ENCODE measurements at places on chromosomes 5 and 9. TPM values are rescaled to one million over a fixed set of nuclear protein-coding genes. Genes with fewer than 3 reads are reported as not detected.

DNA sequence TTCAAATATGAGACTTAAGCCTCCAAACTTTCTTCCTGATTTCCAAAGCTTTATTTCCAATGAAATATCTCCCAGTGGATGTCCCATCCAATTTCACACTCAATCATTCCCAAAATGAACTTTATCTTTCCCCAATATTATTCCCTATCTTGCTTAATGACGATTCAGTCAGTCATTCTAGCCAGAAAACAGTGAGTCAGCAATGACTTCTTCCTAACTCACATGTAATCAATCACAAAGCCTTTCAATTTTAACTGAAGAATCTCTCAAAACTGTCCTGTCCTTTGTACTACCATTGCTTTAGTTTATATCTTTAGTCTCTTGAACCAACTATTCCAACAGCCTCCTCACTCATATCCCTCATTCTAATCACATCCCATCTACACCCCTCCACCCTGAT, 34.9 kb downstream of the NSA2 start:
- DNase-seq, result no peak

GRCh38 chr9:101514071-101514470, 19.6 kb upstream of the RNF20 start:
- DNase-seq, result no peak

KIF4B gene
- not detected for total RNA-seq

DNA sequence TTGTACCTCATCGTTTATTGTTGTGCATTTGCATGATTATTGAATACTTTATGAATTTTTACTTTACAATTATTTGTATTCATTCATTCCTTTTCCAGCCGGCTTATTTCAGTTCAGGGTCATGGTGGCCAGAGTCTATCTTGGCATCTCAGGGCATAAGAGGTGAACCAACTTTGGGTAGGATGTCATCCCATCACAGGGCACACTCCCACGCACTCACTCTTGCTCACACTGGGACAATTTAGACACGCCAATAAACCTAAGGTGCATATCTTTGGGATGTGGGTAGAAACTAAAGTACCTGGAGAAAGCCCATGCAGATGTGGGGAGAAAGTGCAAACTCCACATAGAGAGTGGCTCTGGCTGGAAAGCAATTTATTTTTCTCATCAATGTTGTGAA, 158.1 kb upstream of the MAST4 start:
- no peak for DNase-seq

GRCh38 chr9:93301911-93302541, 118.1 kb downstream of the WNK2 start:
- DNase-seq, result peak; percentile 43

- no peak for DNase-seq
Measured at GRCh38 chr5:109998726-109999125, 309.0 kb downstream of the MAN2A1 start.

GRCh38 chr9:133151601-133152525, 11.9 kb downstream of the GBGT1 start:
- DNase-seq, result peak; percentile 26

SLC36A2 gene
- total RNA-seq, result not detected

PTGDS gene
- total RNA-seq, result 3,767 TPM

- DNase-seq, result no peak
Measured at GRCh38 chr5:98902733-98903132, 26.1 kb downstream of the CHD1 start.

DNA sequence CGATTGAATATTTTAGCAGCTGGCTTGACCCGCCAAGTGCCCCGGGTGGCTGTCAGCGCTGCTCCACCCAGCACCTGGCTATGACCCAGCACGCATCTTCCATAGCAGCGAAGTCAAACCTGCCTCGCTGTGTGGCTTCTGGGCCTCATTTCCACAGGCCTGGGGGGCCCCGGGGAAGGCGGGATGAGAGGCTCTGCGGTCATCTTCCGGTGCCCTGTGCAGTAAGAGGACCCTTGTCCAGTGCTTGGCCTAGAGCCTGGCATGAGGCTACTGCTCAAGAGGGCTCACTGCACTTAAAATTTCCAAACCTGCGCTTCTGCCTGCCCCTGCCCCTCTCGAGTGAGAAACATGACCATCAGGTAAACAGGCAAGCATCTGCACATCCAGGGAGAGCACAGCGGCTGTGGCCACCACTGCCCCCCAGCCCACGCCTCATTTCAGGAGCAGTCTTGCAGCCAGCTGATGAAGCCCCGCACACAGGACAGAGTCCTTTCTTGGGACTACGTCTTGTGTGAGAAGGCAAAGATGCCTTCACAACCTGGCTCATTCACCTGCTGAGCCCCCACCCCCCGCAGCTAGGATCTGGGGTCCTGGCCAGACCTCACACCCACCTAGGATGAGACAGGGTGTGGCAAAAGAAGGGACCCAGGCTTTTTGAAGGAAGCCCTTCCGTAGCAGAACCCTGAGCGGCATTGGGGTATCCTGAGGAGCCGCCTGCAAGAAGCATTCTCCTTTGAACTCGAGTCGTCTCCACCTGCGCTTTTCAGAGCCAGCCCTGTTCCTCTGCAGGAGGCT, 69.5 kb upstream of the UNC5A start:
- no peak for DNase-seq

GRCh38 chr9:37678789-37679273, 28.1 kb downstream of the FRMPD1 start:
- DNase-seq, result no peak

FLT4 gene
- 2.0 TPM for total RNA-seq

DNA sequence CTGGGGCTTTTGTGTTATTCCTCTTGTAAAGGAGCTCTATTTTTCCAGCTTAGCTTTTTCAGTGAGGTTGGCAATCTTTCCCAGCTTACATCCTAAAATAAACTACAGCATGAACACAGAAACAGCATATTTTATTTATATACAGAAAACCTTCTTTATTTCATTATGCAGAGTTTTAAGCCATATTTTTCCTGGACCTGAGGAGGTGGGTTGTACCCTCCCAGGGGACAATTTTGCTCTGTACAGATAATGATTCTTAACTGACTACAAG, 341.2 kb upstream of the TYRP1 start:
- DNase-seq, result no peak

- no peak for DNase-seq
Measured at GRCh38 chr5:143938230-143938629, 126.3 kb downstream of the HMHB1 start.

DNA sequence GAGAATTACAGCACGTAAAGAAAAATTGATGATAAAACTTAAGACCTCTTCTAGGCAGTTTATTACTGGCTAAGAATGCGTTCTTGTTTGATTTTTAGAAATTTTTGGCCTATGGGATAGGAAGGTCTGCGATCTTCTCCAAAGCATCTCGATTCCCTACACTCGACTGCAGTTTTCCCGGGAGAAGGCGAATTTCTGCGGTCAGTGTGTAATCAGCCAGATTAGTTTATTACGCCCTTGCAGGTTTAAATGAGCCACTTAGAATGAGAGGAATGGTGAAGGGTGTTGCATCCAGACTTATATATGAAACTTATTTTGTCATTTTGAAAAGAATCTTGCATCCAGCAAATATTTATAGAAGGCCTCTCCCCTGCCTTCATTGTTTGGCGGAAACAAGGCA, 1.2 kb downstream of the MTAP start:
- no peak for DNase-seq
